Stimulated activated CD4-positive, alpha-beta T cell treated with anti-CD3 and anti-CD28 coated beads, Interleukin-12 subunit alpha, Interleukin-12 subunit beta, amount 100 ng/mL, for 4 hours (primary cell): ENCODE measurements at places on chromosomes 12 and 14.

DNA sequence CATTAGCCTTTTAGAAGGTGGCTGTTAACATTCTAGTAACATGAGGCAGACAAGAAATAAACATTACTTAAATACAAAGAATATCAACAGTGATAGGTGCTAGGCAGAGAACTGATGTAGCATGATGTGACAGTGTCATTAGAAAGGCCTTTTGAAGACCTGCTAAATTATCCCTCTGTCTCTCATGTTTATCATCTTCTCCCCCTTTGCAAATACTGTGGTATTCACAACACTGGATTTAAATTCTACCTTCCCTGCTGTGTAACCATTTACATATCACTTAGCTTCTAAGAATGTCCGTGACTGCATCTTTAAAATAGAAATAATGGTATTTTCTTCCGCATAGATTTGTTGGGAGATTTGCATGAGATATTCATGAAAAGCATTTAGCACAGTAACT is 74.4 kb upstream of the CLEC14A start:
- no peak for DNase-seq

DNA sequence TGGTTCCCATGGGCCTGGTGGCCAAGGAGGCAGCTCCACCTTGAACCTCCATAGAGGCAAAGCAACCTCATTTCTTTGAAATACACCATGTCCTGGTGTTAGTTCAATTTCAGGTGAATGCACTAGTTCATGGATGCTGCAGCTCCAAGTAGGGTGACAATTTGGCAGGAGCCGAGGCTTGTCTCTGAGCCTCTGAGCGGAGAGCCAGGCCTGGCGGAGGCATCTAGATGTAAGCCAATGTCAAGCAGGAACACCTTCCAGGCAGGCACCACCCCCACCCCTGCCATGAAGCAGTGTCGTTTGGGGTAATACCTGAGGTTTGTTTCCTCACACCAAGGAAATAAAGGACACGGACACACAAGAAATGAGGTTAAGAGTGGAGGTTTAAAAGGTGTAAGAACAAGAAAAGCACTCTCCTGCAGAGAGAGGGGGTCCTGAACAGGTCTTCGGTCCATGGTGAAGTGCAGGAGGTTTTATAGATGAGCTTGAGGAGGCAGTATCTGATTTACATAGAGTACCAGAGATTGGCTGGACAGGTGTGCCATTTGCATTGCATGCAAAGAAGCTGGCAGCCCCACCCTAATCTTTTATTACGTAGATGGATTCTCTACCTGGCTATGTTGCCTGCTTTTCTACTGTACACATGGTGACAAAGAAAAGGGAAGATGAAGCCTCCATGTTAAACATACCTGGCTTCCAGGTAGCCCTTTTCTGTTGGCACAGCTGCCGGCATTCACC is 60.3 kb downstream of the RIN3 start:
- DNase-seq, result no peak

DNA sequence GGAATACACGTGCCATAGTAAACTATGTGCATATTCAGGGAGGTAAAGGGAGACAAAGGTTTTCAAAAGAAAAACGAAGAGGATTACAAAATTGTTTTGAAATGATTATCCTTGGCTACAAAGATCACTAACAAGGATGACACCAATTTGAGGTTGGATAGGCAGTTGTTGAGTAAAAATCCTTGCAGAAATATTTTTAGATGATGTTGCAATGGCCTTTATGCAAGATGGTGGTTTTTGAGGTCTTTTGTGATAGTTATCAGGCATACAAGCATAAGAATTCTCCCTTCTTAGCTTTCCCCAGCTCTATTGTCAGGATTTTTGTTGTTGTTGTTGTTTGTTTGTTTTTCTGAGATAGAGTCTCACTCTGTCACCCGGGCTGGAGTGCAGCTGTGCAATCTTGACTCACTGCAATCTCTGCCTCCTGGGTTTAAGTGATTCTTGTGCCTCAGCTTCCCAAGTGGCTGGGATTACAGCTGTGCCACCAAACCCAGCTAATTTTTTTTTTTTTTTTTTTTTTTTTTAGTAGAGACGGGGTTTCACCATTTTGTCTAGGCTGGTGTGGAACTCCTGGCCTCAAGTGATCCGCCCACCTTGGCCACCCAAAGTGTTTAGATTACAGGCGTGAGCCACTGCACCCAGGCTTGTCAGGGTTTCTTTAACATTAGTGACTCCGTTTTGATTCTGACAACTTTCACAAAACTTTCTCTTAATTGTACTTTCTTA is 7.8 kb downstream of the RNASE1 start:
- DNase-seq, result no peak

GRCh38 chr12:120156315-120157259 is 37.9 kb downstream of the GCN1 start:
- DNase-seq, result no peak

GRCh38 chr12:113609692-113610469 is 138.2 kb upstream of the LHX5 start:
- DNase-seq, result no peak

DNA sequence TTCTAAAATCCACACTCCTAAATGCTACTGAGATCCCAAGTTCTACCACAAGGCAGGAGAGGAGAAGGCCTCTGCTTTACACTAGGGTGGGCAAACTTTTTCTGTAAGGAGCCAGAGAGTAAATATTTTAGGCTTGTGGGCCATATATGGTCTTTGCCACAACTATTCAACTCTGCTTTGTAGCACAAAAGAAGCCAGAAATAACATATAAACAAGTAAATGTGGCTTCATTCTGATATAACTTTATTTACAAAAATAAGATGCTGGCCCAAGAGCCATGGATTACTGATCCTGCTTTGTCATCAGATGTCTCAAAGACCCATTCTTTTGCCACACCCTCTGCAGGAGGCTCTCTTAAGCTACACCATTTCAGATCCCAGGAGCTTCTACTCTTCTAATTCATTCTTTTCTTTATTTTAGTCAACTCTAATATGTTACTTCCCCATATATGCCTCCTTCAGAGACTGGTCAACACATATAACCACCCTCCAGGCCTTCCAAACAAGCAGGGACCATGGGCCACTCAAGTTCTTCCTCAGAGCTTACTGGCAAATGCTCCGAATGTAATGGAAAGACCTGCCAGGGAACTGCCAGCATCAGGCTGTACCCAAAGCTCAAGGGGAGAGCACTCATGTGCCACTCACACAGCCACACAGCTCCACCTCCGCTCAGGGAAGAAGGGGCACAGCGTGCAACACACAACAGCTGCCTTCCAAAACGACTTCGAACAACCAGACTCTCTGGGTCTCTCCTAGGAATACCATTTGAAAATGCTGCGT is 15.6 kb downstream of the APPL2 start:
- DNase-seq, result no peak

DNA sequence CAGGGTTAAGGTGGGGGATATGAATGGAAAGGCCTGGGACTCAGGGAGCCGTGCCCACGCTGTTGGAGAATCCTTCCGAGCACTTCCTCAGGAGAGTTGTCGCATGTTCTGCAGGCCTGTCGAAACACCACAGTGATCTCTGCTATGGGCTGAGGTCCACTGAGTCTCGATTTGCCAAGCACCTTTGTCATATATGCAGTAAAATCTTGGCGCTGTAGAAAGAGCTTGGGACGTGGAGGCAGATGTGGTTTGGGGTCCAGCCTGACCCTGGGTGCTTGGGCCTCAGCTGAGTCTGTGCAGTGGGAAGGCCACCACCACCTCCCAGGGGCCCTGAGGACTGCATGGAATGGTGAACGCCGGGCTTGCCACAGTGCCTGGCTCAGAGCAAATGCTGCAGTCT is 32.9 kb downstream of the C14orf132 start:
- DNase-seq, result no peak

DNA sequence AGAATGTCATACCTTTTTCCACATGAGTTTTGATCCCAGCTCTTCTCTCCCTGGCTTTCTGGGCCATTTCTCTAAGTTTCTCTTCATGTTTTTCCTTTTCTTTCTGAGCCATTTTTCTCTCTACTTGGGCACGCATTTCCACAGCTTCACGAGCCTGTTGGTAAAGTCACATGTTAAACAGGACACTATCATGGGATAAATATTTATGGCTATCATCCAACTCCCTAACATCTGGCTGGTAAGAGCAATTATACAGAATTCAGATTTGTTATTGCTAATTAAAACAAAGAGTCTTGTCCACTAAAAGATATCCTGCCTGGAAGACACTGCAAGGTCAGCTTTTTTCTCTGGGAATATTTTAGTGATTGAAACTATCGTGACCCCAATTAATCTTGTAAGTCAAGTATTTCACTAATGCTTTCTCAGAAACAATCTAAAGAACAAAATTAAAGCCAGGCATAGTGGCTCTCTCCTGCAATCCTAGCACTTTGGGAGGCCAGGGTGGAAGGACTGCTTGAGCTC is 23.1 kb downstream of the SLIRP start:
- no peak for DNase-seq

DNA sequence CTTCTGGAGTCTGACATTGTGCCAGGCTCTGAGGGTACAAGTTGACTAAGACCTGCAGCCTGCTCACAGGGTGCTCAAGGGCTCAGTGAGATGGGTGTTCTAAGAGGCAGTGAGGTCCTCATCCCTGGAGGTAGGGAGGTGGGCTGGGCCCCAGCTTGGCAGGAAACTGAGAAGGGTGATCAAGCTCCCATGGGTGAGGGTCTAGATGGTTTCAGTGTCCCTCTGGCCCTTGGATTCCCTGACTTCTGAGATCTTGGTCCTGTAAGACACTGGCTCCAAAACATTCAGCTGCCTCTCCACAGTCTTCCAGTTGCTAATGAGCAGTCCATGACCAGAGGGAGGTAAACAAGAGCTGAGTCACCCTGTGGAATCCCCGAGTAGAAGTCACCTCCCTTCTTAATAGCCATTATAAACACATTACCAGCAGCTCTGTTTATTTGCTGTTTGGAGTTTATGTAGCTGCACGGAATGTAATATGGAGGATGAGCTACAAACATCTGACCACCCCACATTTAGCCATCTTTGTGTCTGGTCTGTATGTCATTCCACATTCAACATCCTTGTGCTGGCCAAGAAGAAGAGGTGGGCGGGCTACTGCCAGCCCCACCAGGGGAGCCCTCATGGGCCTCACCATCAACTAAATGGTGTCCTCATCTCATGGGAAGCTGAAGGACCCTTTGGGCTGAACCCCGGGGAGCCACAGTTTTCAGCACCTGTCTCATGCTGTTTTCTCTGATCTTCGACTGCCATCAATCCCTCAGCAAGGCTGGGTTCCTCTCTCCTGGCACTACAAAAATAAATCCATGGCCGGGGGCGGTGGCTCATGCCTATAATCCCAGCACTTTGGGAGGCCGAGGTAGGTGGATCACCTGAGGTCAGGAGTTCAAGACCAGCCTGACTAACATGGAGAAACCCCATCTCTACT is 37.2 kb upstream of the BDKRB2 start:
- DNase-seq, result no peak

DNA sequence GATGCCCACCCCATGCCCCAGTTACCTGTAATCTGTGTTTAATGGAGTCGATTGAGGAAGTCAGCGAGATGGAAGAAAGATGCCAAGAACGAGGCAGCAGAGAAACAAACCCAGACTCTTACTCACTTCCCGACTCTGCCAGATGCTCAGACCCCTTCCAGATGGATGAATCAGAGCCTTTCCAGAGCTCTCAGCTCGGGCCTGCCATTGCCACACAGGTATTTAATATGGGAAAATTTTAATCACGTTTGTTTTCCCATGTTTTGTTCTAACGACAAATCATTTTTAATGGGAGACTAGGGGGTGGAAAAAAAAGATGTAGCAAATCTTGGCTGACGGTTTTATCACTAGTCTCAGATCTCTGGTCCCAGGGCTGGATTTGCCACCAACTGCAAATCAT is 72.5 kb upstream of the SRRM4 start:
- no peak for DNase-seq

DNA sequence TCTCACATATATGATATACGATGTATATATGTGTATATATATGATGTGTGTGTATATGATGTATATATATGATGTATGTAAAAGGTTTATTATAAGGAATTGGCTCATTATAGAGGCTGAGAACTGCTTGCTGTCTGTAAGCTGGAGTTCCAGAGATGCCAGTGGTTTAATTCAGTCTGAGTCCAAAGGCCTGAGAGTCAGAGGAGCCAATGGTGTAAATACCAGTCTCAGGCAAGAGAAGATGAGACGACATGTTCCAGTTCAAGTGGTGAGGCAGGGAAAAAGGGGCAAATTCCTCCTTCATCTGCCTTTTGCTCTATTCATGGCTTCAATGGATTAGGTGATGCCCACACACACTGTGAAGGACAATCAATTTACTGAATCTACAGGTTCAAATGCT is 17.1 kb upstream of the STYK1 start:
- DNase-seq, result no peak

DNA sequence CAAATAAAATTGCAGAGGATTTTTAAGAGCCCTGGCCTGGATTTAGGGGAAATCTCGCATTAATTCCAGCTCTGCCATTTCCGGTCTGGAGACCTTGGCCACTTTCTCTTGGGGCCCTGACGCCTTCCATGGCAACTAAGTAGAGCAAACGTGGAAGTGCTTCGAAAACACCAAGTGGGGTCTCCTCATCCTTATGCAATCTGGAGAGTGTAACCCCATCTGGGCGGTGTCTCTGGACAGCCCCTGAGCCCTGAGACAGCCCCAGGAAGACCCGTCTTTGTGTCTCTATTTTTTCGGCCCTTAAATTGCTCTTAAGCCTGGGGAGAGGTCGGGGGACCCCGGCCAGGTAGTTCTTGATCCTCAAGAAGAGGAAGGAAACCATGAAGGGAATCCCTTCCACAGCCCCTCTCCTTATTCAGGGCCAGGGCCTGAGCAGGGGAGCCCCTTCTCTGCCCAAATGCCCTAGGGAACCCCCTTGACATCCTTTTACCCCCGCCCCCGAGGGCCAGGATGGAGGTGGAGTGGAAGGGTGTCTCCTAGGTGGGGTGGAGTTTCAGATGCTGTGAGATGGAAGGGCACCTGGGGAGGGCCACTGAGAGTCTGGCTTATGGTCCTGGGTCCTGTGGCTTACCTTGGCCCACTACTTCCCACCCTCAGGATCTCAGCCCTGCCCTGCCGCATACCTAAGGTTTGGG is 17.6 kb upstream of the NR4A1 start:
- DNase-seq, result no peak

GRCh38 chr14:21748869-21749303 is 75.3 kb upstream of the OR4E1 start:
- DNase-seq, result peak; percentile 43

GRCh38 chr12:51672334-51672733 is 81.3 kb downstream of the SCN8A start:
- no peak for DNase-seq

DNA sequence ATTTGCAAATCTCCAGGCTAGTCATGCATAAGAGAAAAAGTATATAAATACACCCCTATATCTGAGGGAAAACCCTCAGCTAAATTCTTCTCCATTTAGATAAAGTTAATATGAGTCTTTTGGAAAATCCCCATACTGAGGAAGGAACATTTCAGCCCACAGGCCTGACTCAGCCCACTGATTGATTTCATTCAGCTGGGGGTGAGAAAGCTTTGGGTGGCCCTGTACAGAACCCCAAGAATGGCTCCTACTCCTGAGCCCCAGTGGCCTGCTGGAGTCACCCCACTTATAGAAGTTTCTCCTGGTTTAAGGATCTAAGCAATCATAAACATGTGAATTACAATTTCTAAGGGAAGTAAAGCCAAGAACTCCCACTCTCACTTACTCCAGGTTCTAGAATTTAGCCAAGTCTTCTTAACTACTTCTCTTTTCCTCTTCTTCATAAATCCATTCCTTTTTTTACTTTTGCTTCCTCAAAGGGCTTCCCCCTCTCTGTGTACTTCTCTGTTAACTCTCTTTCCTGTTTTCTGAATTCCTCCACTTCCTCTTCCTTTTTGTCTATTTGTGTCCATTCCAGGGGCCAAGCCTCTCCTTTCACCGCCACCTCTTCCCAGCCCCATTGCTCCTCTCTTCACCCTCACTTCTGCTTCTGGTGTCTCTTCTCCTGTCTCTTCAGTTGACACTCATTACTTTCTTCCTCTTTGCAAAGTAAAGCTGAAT is 21.0 kb downstream of the RTN1 start:
- no peak for DNase-seq
